ENCODE measurements at places on chromosomes 11 and 22.

GRCh38 chr11:14954581-14954980, 17.6 kb downstream of the CALCA start:
- no peak for DNase-seq

- no peak for DNase-seq
Observed at GRCh38 chr11:34529643-34530042, 16.0 kb upstream of the ELF5 start.

GRCh38 chr22:37501610-37502341, 15.6 kb upstream of the MFNG start:
- DNase-seq: no peak

GRCh38 chr11:538431-539051, 1.2 kb downstream of the LRRC56 start:
- DNase-seq: no peak

GRCh38 chr11:57873196-57873911, 111.8 kb downstream of the CTNND1 start:
- no peak for DNase-seq

DNA sequence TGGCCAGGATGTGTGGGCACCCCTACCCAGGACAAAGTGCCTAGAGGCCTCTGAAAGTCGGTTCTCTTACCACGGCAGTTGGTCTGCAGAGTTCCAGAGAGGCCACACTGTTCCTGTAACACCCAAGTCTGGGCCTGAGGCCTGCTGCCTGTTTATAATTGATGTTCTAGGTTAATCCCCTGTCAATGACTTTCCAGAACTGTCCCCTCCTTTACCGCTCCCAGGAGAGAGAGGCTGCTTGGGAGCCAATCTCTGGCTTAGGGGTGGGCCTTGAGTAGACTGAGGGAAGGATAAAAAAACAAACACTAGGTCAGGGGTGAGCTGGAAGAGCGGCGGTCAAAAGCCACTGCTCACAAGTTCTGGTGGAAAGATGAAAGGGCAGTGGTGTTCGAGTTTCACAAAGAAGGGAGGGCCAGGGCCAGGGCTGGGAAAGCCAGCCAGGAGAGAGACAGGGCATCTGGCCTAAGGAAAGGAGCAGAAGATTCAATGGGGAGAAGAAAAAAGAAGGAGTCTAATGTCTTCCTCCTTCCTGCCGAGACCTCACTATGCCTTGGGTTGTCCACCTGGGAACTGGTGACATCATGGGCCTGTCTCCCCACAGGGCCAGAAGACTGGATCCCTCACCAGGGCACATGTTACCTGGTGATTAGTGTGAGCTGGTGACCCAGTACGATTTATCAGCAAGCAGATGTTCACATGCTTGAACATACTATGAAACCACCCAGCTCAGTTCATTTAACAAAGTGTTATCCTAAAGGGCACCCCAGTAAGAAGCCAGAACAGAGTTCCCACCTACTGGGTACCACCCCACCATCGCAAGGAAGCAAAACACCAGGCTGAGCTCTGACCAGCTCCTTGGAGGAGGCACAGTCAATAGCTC, 50.2 kb downstream of the PC start:
- no peak for DNase-seq

DNA sequence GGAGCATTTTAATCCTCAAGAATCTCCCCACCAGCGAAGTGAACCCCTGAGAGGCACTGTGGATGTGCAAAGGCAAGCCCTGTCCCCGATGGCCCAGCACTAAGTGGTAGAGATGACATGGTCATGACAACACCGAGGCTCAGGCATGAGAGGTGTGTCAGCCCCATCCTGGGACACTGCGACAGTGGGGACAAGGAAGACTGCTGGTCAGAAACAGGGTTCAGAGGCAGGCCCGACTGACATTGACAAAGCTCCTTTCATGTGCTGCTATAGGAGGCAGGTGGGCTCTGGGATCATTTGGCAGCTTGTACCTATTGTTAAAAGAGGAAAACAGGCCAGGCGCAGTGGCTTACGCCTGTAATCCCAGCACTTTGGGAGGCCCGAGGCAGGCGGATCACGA, 54.3 kb upstream of the MYEOV start:
- DNase-seq: no peak

DNA sequence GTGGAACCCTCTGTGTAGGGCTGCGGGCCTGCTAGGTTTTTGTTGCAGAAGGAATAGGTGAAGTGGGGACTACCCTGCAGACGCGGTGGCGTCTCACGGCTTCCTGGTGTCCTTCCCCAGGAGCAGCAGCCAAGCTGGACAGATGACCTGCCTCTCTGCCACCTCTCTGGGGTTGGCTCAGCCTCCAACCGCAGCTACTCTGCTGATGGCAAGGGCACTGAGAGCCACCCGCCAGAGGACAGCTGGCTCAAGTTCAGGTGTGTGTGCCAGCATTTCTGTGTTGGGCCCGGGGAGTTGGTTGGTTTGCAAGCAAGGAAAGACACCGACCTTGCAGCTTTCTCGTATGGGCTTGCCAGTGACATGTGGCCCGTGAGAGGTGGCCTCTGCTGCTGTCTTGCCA, 15.3 kb downstream of the TAB1 start:
- DNase-seq: no peak

GRCh38 chr11:78138291-78138690, 1.1 kb downstream of the ALG8 start:
- no peak for DNase-seq

DNA sequence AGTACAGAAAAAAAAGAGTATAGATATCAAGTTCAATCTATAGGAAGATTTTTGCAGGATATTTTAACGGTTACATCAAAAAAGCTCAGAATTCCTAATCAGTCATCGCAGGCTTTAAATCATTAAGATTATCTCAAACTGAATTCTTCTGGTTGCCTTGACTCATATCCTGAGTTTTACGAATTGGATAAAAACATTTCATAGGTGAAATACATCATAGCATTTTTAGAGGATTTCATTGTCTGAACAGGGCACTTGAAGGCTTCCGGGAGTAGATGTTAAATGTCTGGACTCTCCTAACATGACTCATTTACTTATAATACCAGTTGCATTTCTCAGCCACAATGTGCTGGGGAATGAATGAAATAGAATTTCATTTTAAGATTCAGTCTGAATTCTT, 2216.6 kb upstream of the RAG2 start:
- no peak for DNase-seq

GRCh38 chr11:8973121-8973520, 8.9 kb upstream of the TMEM9B start:
- no peak for DNase-seq

GRCh38 chr11:13771151-13771550, 102.7 kb downstream of the FAR1 start:
- DNase-seq: no peak

- DNase-seq: no peak
Observed at GRCh38 chr11:1197886-1198560, 24.8 kb upstream of the MUC5B start.

- DNase-seq: no peak
Observed at GRCh38 chr11:84566671-84567070, 1060.5 kb downstream of the DLG2 start.

- DNase-seq: no peak
Observed at GRCh38 chr22:39181356-39181755, 28.9 kb upstream of the CBX7 start.

GRCh38 chr11:59273373-59273841, 60.7 kb upstream of the MPEG1 start:
- DNase-seq: no peak

DNA sequence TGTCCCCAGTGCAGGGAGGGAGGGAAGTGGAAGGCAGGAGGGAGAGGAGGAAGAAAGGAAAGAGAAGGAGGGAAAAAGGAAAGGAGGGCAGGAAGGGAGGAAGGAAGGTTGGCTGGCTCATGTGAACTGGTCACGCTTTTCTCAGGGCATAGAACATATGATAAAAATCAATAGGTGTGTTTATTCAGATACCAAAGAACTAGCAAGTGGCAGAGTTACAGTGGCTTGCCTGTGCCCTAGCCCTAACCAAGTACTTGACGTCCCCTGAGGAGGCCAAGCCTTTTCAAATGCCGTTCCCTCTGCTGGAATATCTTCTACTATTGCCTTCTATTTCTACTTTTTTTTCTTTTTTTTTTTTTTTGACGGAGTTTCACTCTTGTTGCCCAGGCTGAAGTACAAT, 33.5 kb downstream of the CHRDL2 start:
- no peak for DNase-seq

GRCh38 chr22:31935961-31936635, 8.2 kb upstream of the YWHAH start:
- DNase-seq: no peak

GRCh38 chr11:121538054-121538453, 85.3 kb upstream of the SORL1-AS1 start:
- no peak for DNase-seq

GRCh38 chr11:35791088-35791958, 128.7 kb downstream of the TRIM44 start:
- DNase-seq: no peak

DNA sequence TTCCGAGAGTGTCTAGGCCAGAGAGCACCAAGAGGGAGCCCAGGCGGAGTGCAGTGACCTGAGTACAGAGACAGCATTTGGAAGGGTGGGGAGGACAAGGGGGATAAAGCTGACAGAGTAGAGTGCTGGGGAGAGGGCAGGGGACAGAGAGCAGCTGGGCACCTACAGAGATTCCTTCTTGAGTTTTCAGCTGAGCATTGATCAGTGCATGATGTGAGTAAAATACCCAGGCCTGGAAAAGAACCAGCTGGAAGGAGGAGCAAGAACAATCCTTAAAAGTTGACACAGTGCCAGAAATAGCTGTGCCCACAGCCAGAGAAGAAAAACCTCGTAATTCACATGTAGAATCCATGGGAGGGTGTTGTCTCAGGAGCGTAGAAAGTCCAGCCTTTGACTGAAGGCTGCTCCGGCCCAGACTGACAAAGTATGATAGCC, 33.9 kb upstream of the PANX2 start:
- DNase-seq: no peak

GRCh38 chr22:43088627-43088983, 586 bp downstream of the TTLL1 start:
- no peak for DNase-seq
